ENCODE measurements at places on chromosomes 13 and 19. TPM values are rescaled to one million over a fixed set of nuclear protein-coding genes. Genes with fewer than 3 reads are reported as not detected.

Gene FARP1
- 9.4 TPM for total RNA-seq

DNA sequence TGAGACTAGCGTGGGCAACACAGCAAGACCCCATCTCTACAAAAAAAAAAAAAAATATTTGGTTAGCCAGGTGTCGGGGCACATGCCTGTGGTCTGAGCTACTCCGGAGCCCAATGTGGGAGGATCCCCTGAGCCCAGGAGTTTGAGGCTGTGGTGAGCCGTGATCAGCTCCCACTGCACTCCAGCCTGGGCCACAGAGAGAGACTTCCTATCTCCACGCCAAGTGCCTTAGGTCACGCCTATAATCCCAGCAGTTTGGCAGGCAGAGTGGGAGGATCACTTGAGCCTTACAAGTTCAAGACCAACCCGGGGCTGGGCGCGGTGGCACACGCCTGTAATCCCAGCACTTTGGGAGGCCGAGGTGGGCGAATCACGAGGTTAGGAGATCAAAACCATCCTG lies 8.7 kb upstream of the ADAT3 start:
- DNase-seq: no peak

Gene SPRED3
- under 0.01 TPM for total RNA-seq

GRCh38 chr13:83796364-83796763 lies 85.9 kb downstream of the SLITRK1 start:
- DNase-seq: no peak

- no peak for DNase-seq
Measured at GRCh38 chr13:40161931-40162330, 504.5 kb downstream of the FOXO1 start.

- no peak for DNase-seq
Measured at GRCh38 chr13:26663791-26664190, 96.8 kb downstream of the GPR12 start.

Gene ONECUT3
- not detected for total RNA-seq

Gene ZNF528
- total RNA-seq: 8.1 TPM

- no peak for DNase-seq
Measured at GRCh38 chr19:28509079-28509895, 703.7 kb downstream of the UQCRFS1 start.

Gene MISP3
- total RNA-seq: not detected

- no peak for DNase-seq
Measured at GRCh38 chr13:113429608-113429985, 23.7 kb downstream of the ADPRHL1 start.

DNA sequence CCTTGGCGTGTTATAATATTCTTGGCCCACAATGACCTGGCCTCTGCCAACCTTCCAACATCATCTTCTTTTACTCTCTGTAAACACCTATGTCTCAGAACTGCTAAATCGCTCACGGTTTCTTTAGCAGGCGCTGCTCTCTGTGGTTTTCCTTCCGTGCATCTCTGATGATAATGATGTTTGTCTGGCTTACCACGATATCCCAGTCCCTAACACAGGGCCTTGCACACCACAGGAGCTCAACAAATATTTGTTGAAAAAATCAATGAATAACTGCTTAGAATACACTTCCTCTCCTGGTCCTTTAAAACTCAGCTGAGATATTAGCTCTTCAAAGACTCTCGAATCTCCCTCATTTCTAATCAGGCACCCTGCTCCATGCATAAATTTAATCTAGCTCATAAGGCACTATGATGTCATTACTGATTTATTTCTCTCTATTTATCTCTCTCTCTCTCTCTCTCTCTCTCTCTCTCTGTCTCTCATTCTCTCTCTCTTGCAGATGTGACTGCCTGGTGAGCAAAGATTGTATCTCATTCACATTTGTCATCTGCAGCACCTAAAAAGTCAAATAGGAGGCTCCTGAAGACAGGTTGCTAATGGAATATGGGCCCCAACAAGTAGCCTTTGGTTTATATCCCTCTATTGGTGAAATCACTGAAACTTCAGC lies 206.4 kb downstream of the NHLRC3 start:
- DNase-seq: no peak

DNA sequence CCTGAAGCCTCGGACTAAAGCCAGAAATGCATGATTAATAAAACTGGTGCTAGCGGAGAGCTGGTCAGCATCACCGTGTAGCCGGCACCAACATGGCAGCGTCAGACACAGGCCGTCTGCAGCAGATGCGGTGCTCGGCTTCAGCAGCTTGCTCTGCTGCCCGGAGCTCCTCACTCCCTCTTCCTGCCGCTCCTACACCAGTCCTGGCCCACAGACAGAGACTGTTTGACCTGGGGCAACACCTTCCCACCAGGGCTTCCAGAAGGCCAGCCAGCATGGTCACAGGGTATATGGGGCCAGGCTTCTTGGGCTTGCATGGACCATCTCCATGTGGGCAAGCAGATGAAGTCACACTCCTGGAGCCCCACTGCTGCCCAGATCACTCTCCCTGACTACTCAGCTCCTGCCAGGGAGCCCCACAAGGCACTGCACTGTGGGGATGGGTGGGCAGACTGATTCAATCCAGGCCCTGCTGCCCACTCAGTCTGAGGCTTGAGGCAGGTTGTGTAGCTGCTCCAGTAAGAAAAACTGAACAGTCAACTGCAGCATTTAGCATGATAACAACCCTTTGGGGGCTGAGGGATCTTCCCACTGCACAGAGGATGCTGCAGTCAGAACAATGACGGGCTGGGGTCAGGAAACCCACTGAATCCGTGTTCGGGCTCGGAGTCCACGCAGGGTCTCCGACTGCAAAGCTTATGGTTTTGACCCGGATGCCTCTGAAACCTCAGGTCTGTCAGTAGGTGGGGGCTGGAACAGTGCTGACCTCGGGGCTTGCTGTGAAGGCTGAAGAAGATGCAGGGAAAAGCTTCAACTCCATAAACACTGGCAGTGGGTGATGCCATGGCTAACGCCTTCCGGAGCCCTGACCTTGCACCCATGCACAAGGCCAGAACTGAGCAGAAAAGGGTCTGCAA lies 45.6 kb downstream of the CEBPG start:
- no peak for DNase-seq

- no peak for DNase-seq
Measured at GRCh38 chr13:56393549-56393948, 747.2 kb upstream of the PRR20A start.

Gene MIR17HG
- total RNA-seq: 4.8 TPM

DNA sequence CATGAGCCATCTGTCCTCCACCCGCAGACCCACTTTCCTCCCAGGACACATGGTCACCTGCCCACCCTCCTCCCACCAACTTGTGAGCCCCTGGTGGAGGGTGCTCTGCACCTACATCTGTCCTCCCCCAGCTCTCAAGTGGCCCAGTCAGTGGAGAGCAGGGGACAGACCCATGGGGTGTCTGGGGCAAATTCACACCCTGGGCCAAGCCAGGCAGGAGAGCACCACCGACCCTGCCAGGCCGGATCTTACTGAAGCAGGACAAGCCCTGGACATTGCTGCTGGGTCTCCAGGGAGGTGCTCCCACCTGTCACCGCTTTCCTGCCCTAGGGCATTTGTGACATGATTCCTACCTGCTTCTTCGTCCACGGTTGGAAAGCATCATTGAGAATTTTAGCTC lies 221.6 kb downstream of the TUBA3C start:
- DNase-seq: no peak
